ENCODE measurements at places on chromosomes 4 and X. TPM values are rescaled to one million over a fixed set of nuclear protein-coding genes. Genes with fewer than 3 reads are reported as not detected.

DNA sequence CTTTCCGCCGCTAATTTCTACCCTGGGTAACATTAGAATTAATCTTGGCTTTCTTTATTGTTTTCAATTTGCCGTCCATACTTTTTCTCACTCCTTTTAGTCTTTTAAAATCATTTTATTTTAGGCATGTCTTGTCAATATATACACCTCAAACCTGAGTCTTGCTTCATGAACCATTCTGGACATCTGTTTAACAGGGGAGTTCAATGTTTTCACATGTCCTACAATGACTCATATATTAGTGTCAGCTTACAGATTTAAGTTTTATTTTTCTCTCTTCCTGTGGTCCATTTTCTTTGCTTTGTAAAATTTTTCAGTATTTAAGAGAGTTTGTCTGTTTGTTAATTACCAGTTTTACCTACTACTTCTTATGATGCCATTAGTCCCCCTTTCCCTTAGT, 89.5 kb downstream of the LCORL start:
- DNase-seq = no peak

GRCh38 chr4:960140-960635, 13.2 kb downstream of the DGKQ start:
- no peak for DNase-seq

Gene ARHGEF9
- 149 TPM for total RNA-seq

Gene STK32B
- total RNA-seq = 2.9 TPM

Gene CASP6
- 5.1 TPM for total RNA-seq

DNA sequence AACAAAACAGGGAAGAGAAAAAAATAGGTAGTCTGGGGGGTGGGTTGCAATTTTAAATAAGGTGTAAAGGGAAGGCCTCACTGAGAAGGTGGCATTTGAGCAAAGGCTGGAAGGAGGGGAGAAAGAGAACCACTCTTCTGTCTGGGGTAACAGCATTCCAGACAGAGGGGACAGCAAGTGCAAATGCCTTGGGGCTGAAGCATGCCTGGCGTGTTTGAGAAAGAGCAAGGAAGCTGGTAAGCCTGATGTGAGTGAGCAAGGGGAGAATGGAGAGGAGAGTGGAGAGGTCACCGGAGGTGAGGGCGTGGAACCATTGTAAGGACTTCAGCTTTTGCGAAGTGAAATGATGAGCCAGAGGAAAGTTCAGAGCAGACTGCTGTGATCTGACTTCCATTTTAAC, 19.7 kb upstream of the DOCK11 start:
- no peak for DNase-seq

DNA sequence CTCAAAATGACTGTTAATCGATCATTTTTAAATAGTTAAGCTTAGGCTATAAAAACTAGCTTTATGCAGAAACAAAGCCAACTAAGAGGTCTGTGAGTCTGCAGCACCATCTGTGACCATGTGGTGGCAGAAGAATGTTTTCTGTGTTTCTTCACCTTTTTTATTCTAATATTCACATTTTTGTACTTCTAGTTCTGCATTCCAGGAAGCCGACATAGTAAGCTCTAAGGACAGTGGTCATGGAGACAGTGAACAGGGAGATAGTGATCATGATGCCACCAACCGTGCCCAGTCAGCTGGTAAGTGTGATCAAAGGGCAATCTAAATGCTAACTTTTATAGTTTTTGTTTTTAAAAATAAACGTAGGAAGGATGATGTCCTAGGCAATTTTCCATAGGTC, 5.6 kb downstream of the PCDH10 start:
- DNase-seq = no peak

Gene TACC3
- 9.3 TPM for total RNA-seq

Gene NOX1
- total RNA-seq = not detected

- no peak for DNase-seq
These were observed 230.9 kb upstream of the SFRP2 start for GRCh38 chr4:154019811-154020210.

- no peak for DNase-seq
These were observed 168.8 kb downstream of the SH3KBP1 start for GRCh38 chrX:19718642-19719041.

DNA sequence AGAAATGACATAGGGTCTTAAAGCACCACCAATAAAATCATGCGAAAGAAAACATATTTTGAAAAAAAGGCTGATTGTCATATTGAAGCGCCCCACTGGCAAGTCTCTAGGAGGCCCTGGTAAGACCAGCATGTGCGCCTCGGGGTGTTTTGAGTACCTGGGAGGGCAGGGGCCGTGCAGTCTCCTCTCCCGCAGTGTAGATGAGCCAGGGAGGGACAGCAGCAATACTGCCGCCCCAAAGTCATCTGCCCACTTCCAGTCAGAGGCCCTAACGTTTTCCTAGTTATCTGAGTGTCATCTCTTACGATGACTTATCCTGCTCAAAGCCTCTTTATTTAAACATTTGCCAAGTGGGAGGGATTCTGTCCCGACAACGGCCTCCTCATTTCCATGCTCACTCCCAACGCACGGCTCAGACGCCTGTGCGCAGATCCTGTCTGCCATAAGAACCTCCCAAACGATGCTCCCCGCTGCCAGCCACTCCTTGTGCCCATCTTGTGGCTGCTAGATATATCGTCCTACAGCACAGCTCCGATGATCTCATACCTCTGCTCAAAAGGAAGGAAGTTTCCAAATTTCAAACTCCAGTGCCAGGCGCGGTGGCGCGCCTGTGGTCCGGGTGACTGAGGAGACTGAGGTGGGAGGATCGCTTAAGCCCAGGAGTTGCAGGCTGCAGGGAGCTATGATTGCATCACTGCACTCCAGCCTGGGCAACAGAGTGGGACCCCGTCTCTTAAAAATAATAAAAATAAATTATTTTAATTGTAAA, 17.2 kb upstream of the SCRG1 start:
- no peak for DNase-seq

DNA sequence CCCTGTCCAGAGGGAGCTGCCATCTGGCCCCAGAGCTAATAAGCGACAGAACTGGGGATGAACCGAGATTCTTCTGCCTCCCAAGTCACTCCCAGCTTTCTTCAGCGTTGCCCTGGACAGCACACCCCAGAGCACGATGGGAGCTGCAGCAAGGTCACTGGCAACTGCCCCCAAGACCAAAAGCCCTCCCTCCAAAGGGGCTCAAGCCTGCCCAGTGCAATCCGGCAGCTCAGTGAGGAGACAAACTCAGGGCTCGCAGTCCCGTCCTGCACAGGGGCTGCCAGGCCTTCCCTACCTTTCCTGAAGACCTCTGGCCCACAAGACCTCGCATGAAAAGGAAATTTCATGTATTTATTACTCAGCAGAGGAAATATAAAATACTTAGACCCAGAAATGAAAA, 174.8 kb downstream of the BCOR start:
- no peak for DNase-seq

Gene TFDP3
- not detected for total RNA-seq

DNA sequence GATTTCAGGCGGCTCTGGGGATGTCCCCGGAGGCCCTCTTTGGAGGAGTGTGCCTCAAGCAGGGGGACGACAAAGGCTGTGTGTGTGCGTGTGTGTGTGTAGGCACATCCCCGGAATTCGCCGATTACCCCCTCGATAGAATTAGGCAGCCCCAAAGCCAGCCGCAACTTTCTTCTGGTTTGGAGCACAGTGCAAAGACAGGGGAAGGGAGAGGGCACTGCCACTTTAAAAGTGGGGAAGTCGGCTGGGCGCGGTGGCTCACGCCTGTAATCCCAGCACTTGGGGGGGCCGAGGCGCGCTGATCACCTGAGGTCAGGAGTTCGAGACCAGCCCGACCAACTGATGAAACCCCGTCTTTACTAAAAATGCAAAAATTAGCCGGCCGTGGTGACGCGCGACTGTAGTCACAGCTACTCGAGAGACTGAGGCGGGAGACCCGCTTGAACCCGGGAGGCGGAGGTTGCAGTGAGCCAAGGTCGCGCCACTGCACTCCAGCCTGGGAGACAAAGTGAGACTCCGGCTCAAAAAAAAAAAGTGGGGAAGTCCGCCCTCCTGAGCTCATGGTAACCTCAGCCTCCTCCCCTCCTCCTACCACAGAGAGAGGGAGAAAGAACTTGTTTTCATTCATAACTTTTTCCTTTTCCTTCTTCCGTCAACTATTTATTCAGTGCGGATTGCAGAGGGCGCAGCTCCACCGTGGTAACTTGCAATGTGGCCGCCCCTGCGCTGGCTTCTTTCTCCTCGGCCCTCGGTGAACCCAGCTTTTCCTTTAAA, 2.4 kb downstream of the SPRY1 start:
- peak; percentile 60 for DNase-seq

- DNase-seq = no peak
These were observed 1038.6 kb upstream of the AGA start for GRCh38 chr4:178480881-178481280.

DNA sequence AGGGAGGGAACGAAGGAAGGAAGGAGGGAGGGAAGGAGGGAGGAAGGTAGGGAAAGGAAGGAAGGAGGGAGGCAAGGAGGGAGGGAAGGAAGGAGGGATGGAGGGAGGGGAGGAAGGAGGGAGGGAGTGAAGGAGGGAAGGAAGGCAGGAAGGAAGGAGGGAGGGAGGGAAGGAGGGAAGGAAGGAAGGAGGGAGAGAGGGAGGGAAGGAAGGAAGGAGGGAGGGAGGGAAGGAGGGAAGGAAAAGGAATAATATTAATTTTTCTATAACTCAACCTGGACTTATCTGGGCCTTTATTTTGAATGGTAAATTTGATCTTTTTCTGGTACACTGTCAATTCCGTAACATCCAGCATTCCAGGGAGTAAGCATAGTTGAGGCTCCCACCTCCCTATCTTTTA, 244.2 kb downstream of the SPRY1 start:
- no peak for DNase-seq

DNA sequence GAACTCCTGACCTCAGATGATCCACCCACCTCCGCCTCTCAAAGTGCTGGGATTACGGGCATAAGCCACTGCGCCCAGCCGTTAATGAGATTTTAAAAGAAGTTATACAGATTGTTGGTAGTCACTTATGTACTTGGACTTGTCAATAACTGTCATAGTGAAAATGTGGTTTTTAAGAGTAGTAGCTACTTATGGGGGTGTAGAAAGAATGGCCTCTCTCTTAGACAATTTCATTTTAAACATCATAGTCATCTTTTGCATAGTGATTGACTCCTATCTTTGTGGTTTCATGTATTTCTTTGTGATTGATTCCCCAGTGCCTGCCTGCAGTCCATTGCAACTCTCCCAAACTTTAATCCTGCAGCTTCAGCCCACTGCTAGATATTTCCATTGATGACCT, 17.4 kb downstream of the FAM199X start:
- DNase-seq = no peak

DNA sequence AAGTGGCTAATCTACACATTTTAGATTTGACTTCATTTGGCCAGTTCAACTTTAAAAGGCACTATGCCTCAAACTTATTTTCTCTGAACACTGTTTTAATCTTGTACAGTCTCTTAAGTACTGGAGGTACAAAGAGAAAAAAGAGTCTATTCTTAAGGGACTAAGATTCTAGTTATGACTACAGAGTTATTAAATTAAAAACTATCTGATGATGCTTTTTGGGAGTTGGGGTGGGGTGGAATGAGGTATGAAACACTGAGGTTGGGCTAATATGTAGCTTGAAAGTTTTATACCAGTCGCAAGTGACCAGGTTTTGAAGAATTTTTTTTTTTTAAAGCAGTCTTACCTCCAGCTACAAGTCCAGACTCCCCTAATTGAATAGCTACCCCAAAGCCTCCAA, 17.7 kb upstream of the GPR34 start:
- no peak for DNase-seq

Gene PAGE4
- total RNA-seq = not detected

Gene TRPC5OS
- not detected for total RNA-seq

Gene NLGN4X
- 49.5 TPM for total RNA-seq

Gene DDX53
- not detected for total RNA-seq

Gene PAGE2B
- total RNA-seq = not detected

GRCh38 chr4:33930497-33930896, 2313.8 kb downstream of the ARAP2 start:
- DNase-seq = no peak

Gene CXCL13
- not detected for total RNA-seq

Gene HTN1
- total RNA-seq = not detected

Gene DCX
- 15.2 TPM for total RNA-seq

Gene MAGEA10
- not detected for total RNA-seq

DNA sequence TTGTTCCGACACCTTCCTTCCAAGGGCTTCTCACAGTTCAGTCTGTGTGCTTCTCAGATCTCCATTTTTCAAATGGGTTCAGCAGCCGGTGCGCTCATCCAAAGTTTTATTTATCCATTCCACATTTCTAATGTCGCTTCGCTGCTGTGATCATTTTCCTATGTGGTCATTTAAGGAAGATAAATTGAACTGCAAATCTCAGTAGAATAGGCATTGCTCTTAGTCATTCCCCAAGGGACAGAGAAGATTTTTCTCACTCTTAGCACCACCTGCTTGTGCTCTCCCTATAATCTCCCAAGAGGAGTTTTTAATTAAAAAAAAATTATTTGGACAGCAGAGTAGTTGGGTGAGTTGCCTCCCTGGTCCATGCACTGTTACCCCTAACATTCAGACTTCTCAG, 278.9 kb upstream of the GATB start:
- DNase-seq = no peak

DNA sequence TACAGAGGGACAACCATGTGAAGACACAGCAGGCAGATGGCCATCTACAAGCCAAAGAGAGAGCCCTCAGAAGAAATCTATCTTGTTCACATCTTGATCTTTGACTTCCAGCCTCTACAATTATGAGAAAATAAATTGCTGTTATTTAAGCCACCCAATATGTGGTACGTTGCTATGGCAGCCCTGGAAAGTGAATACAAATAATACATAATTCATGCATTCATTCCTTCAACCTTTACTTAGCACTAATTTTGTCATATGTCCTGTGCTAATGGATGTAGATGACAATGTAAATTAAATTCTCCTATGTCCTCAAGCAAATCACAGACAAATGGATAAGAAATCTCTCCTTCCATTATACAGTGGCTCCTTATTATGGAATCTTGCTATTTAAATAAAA, 361.6 kb downstream of the PACRGL start:
- DNase-seq = no peak

- DNase-seq = no peak
These were observed 607.9 kb downstream of the ANKRD50 start for GRCh38 chr4:124104628-124105027.

DNA sequence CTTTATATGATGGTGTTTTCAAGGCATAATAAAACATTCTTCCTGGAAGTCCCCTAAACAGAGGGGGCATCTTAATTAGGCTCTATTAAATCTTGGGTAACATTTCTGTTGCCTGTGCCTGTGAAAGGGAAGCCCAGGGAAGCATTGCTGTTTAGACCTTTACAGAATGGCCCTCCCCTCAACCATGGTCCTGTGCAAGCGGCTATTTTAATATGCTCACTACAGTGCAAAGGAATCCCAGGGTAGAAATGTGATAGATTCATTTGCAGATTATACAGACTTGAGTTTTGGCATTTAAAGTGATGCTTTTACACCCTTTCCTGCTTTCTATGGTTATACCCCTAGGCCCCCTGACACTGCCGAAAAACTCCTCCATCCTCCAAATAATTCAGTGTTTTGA, 65.3 kb downstream of the CLCN5 start:
- DNase-seq = no peak

- DNase-seq = peak; percentile 52
These were observed 23.5 kb downstream of the TLR10 start for GRCh38 chr4:38759113-38759789.

GRCh38 chr4:127985989-127986388, 20.8 kb downstream of the ABHD18 start:
- DNase-seq = no peak

Measured in dorsolateral prefrontal cortex (tissue), 122 donors.